ENCODE measurements at places on chromosomes 12 and 14. TPM values are rescaled to one million over a fixed set of nuclear protein-coding genes. Genes with fewer than 3 reads are reported as not detected.

GRCh38 chr12:105218434-105218833, 17.5 kb downstream of the APPL2 start:
- no peak for DNase-seq

- DNase-seq: no peak
Measured at GRCh38 chr14:63387711-63388110, 69.0 kb upstream of the GPHB5 start.

DNA sequence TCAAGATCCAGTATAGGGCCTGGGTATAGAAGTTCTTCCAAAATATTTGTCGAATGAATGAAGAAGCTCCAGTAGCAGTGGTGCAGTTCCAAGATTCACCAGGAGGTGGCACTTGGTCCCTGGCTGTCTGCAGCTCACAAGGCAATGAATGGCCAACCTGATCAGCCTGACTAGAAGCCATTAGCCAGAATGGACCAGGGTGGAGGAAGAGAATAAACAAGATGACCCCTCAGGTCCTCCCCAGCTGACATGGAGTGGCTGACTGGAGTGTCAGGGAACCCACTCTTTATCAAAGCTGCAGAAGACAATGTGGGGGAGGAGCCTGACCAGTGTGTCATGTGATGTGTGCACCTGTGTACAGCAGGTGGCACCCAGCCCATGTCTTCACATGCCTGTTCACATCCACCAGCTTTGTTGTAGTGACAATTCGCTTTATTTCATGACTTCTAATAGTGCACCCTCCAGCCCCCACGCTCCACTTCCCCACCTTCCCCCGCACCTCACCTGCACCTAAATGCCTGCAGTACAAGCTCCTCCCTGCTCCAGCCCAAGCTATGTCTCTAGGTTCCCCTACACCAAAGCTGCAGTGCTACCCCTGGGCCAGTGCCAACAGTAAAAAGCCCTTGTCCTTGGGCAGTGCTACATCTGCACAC, 3.0 kb downstream of the LTBP2 start:
- DNase-seq: peak; percentile 78

The SNX6 gene
- total RNA-seq: 89.2 TPM

The FGF6 gene
- not detected for total RNA-seq

All from NCI-H460 (cell line).